ENCODE measurements at places on chromosomes 2 and 18. TPM values are rescaled to one million over a fixed set of nuclear protein-coding genes. Genes with fewer than 3 reads are reported as not detected.

- H3K27ac ChIP-seq, result no peak within 1 kb of the TSS
- H3K4me1 ChIP-seq, result no peaks in the 10 kb centered on the region
- no peaks in the 10 kb centered on the region for H3K36me3 ChIP-seq
- no peak for DNase-seq
- H3K27me3 ChIP-seq, result no peaks in the 10 kb centered on the region
- H3K4me3 ChIP-seq, result no peak within 1 kb of the TSS
These were observed at the start of gene MYO3B for GRCh38 chr2:170177950-170178781. MYO3B (plus strand) TSS chr2:170178147; CDS start chr2:170178288, 141 bp downstream.

DNA sequence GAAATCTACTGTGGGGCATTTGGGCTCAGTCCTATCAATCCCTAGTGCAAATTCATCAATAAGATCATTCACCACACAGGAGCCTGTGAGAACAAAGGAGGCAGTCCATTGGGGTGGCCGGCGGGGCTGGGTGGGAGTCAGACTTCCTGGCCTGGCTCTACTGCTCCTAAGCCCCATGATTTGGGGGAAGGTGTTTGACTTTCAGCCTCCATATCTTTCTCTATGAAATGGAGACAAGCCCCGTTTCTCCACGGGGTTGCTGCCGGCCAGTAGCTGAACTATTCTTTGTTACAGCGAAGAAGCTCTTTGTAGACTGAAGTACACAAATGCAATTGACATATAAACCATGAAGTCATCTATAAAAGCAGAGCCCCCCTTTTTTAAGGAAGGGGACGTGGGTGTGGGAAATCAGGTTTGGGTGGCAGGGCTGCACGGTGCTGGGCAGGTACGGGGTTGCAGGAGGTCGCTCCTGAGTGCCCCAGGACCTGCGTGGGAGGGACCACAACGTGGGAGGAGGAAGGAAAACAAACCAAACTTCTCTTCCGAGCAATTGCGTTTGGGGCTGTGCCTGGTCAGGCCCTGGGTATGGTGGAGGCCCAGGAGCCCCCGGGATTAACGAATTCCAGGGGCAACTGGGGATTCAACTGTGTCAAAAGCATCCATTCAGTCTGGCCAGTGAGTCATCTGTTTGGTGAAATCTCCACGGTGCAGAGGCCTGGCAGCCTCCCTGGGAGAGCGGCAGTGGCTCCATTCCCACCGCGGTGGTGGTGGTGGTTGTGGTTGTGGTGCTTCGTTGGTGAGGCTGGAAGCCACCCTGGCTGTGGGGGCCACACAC is 18.2 kb downstream of the FBLN7 start:
- H3K27ac ChIP-seq, result no peak overlapping the region
- no peaks in the 10 kb centered on the region for H3K27me3 ChIP-seq
- H3K4me3 ChIP-seq, result peak overlapping the region; percentile 16
- DNase-seq, result peak; percentile 42
- H3K36me3 ChIP-seq, result no peaks in the 10 kb centered on the region

- H3K4me1 ChIP-seq, result peaks cover 12% of the 10 kb centered on the region
- H3K4me3 ChIP-seq, result no peak overlapping the region
- H3K27me3 ChIP-seq, result no peaks in the 10 kb centered on the region
- no peaks in the 10 kb centered on the region for H3K36me3 ChIP-seq
These were observed 95.4 kb downstream of the SOCS6 start for GRCh38 chr18:70384181-70384790.

DNA sequence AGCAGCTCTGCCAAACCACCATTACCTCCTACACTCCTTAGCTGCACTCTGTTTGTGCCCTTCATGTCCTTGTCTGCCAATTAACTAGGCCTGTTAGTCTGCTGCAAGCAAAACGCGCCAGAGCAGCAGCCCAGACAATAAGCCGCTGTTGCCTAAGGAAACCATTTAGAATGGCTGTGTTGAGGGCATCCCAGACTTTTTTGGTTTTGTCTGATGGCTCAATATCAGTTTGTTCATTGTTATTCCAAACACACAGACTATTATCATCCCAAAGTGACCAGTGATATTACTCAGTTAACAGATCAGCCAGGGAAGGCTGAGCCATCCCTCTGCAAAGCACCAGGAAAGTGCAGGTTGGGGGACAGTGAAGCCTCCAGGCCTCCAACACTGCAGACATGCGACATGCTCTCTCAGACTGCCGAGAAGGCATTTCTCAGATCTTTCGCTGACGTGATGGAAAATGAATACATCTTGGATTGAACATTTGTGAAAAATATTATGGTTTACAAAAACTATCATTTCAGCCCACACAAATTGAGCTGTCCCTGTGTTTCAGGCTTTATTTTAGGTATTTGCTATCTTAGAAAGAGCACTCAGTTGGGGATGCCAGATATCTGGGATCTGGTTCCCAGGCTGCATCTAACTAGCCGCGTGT is 182.0 kb upstream of the HNRNPA3 start:
- no peak for DNase-seq
- H3K27me3 ChIP-seq, result no peaks in the 10 kb centered on the region
- H3K4me1 ChIP-seq, result no peaks in the 10 kb centered on the region
- H3K36me3 ChIP-seq, result no peaks in the 10 kb centered on the region
- no peak overlapping the region for H3K4me3 ChIP-seq
- no peak overlapping the region for H3K27ac ChIP-seq

DNA sequence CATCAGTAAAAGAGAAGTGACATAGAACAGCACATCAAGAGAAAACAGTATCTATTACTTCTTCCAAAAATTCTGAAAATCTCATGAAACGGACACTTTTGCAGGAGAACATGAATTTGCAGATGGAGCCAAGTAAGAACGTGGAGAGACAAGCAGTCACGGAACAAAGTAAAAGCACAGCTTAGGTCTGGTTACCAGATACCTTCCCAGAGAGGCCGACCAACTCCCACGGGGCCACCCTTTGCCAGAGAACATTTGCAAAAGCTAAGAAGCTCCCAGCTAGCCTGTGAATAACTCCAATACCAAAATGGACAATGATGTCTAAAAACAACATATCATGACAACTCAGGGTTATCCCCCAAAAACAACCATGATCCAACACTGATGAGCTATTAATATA is 38.9 kb downstream of the THAP4 start:
- H3K27ac ChIP-seq, result no peak overlapping the region
- H3K27me3 ChIP-seq, result no peaks in the 10 kb centered on the region
- DNase-seq, result no peak

DNA sequence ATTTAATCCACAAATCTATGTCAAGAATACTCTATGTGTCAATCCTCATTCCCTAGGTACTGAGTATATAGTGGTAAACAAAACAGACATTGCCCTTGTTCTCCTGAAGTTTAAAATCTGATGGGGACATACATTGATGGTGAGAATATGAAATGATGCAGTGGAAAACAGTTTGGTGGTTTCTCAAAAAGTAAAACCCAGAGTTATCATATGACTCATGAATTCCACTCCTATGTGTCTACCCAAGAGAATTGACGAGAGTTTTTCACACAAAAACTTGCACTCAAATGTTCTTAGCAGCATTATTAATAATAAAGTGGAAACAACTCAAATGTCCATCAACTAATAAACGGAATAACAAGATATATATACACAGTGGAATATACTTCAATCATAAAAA is 586.7 kb downstream of the CCDC85A start:
- no peaks in the 10 kb centered on the region for H3K27me3 ChIP-seq
- H3K36me3 ChIP-seq, result no peaks in the 10 kb centered on the region
- H3K27ac ChIP-seq, result no peak overlapping the region
- no peak overlapping the region for H3K4me3 ChIP-seq

DNA sequence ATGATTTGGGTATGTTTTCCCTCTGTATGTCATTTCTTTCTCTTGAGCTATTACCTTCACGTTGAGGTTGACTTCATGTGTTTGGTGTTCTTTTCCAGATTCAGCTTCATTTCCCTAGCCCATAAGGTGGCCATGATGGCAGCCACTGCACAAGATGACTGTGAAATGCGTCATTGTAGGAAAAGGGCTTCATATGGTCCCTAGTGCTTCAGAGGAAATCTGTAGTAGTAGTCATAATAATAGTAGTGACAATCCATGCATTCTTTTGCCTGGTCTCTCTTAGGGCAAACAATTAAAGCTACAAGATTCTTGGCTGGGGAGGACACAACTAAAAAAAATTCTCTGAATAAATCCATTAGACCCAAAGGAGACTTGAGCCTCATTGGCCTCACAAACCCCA is 28.4 kb downstream of the AOX1 start:
- no peaks in the 10 kb centered on the region for H3K36me3 ChIP-seq
- no peaks in the 10 kb centered on the region for H3K4me1 ChIP-seq
- no peak for DNase-seq
- no peak overlapping the region for H3K27ac ChIP-seq
- H3K27me3 ChIP-seq, result no peaks in the 10 kb centered on the region

DNA sequence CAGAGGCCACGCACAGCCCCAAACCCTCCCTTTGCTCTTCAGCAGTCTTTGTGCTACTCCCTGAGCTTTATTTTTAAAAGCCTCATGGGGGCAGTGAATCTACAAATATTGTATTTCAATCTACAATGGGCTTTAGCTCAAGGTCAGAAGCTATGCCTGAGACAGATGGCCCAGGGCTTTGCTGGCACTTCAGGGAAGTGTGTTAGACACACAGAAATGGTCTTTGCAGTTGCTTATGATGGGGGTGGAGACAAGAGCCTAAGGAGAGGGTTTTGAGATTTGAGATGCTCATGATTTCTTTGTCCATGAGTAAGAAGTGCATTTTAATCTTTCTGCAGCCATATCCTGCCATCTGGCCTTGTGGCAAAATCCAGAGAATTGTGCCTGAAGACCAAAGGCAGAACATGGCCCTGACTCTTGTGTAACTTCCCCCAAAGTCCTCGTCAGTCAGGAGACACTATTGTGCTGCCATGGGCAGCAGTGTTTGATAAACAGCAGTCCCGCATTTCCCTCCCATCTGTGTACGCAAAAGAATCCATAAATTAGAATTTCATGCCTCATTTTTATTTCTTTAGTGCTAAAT is 92.6 kb downstream of the VAPA start:
- no peak overlapping the region for H3K4me3 ChIP-seq
- H3K4me1 ChIP-seq, result no peaks in the 10 kb centered on the region

ALKAL2 gene
- total RNA-seq, result 3.6 TPM

GALR1 gene
- total RNA-seq, result 0.27 TPM

Data from Peyer's patch (tissue), 4 donors.